ENCODE measurements at places on chromosomes 5 and 9.

DNA sequence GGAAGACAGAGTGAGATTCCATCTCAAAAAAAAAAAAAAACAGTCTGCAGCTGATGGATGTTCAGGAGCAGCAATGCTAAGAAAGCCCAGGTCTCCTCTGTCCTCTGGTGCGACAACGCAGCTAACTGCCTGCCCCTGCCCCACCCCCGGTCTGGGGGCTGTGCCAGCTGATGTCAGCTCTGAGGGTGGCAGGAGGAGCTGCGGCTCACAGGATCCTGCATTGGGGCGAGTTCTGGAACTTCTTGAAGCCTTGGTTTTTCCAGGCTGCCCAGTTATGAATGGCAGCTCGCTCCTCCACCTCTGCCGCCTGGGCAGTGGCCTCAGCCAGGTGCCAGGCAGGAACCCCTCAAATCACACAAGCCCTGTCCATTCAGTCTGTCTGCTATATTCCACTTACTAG lies 113.5 kb downstream of the ROR2 start:
- H3K4me3 ChIP-seq = no peak overlapping the region
- peaks cover 8% of the 10 kb centered on the region for H3K27me3 ChIP-seq
- no peak overlapping the region for H3K27ac ChIP-seq
- peaks cover 9% of the 10 kb centered on the region for H3K4me1 ChIP-seq

DNA sequence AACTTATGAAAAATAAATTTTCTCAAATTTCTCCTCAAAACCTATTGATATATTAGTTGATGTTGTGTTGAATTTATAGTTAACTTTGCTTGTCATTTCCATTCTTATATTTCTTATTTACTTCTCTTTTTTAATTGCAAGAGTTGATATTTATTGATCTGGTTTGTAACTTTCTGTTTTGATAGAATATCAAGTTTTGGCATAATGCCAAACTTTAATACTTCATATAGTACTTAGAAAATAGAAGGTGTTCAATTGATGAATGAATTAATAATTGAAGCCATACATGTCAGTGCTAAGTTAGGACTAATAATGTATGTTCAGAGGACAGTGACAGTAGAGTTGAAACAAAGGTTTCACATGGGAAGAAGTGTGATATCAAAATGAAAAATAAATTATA lies 27.9 kb downstream of the ERCC6L2 start:
- H3K4me1 ChIP-seq = no peaks in the 10 kb centered on the region
- H3K27ac ChIP-seq = no peak overlapping the region
- no peak for DNase-seq

DNA sequence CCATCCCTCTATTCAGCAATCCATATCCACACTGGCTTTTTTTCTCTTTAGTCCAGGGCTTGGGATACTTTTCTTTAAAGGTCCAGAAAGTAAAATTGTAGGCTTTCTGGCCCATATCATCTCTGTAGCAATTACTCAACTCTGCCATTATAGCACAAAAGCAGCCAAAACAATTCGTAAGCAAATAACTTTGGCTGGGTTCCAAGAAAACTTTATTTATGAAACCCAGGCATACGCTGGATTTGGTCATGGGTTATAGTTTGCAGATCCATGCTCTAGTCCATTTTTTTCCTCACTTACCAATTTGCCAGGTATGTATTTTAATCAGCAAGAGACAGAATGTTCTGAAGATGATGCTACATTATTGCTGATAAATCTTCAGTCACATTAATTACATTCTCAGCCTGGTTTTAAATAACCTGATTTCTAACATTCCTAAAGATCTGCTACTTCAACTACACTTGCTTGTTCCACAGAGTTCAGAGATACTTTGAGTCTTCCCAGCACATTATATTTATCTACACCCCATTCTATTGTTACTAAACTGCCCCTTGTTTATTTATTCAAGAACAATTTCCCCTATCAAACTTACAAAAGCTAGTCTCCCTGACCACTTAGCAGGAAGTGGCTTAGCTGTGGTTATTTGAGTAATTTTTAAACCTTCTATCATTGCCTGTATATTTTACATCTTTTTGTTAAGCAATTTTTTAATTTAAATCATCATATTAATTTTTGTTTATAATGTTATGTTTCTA lies 161.0 kb downstream of the ISL1 start:
- DNase-seq = no peak
- no peaks in the 10 kb centered on the region for H3K36me3 ChIP-seq
- no peaks in the 10 kb centered on the region for H3K27me3 ChIP-seq
- H3K4me3 ChIP-seq = no peak overlapping the region

DNA sequence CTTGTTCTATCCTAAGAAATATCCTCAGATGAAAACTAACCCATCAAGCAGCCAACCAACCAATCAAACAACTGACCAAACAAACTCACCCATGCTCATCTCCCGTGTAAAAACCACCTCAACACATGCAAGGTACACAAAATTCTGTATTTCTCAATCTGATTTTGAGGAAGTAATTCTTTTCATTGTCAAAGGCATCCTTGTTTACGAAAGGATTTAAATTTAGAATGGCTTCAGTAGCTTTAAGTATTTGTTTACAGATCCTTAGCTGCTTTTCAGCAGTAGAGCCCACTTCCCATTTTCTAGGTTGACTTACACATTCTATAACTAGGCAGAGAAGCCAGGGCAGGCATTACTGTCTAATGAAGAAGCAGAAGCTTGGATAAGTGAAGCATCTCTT lies 78.6 kb downstream of the NTRK2 start:
- H3K27ac ChIP-seq = no peak overlapping the region
- H3K4me1 ChIP-seq = peaks cover 7% of the 10 kb centered on the region
- no peaks in the 10 kb centered on the region for H3K36me3 ChIP-seq
- no peak for DNase-seq

GRCh38 chr9:101354765-101355708 lies 29.8 kb downstream of the BAAT start:
- no peaks in the 10 kb centered on the region for H3K4me1 ChIP-seq
- H3K4me3 ChIP-seq = no peak overlapping the region
- H3K36me3 ChIP-seq = no peaks in the 10 kb centered on the region
- H3K27me3 ChIP-seq = peaks cover 4% of the 10 kb centered on the region
- no peak for DNase-seq
- no peak overlapping the region for H3K27ac ChIP-seq

- H3K4me3 ChIP-seq = peak within 1 kb of the TSS; percentile 94
- DNase-seq = no peak
- H3K36me3 ChIP-seq = peaks cover under 1% of the 10 kb centered on the region
- H3K27me3 ChIP-seq = no peaks in the 10 kb centered on the region
- peak within 1 kb of the TSS; percentile 86 for H3K27ac ChIP-seq
These were observed at the start of gene TOR4A for GRCh38 chr9:137277329-137278041. TOR4A (plus strand) TSS chr9:137277726; CDS start chr9:137278690, 964 bp downstream.

DNA sequence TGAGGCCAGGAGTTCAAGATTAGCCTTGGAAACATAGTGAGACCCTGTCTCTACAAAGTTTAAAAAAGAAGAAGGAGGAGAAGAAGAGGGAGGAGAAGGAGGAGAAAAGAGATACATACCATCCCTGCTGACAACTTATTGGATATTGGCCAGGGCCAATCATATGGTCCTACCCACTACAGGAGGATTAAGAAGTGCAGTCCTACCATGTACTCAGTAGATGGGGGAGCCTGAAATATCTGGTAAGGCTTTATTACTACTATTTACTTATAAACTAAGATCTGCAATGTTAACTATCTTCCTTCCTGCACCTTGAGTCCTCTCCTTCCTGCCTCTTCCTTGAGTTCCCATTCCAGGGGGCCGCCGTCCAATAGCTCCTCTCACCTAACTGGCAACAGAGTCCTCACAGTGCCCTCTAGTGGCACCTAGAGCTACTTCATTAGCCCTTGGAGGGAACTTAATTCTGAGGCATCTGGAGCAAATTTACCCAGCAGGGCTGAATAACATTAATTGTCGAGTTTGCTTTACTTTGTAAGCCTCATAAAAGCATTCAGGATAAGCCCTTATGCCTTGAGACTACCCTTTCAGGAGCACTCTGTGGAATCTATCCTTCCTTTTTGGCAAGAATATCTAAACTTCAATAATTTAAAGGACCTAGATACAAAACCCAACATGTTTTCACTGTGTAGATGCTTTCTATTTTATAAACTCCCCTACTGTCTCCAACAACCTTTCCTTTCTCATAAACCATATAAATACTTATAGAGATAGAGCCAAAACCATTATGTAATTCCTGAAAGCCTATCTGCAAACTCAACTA lies 39.1 kb upstream of the RANBP6 start:
- no peaks in the 10 kb centered on the region for H3K36me3 ChIP-seq
- H3K4me1 ChIP-seq = peaks cover 20% of the 10 kb centered on the region
- no peak overlapping the region for H3K27ac ChIP-seq
- H3K27me3 ChIP-seq = no peaks in the 10 kb centered on the region
- peak; percentile 54 for DNase-seq

GRCh38 chr5:15489571-15490235 lies 10.3 kb upstream of the FBXL7 start:
- H3K4me3 ChIP-seq = no peak overlapping the region
- no peak for DNase-seq
- H3K27me3 ChIP-seq = no peaks in the 10 kb centered on the region
- no peak overlapping the region for H3K27ac ChIP-seq
- no peaks in the 10 kb centered on the region for H3K36me3 ChIP-seq

DNA sequence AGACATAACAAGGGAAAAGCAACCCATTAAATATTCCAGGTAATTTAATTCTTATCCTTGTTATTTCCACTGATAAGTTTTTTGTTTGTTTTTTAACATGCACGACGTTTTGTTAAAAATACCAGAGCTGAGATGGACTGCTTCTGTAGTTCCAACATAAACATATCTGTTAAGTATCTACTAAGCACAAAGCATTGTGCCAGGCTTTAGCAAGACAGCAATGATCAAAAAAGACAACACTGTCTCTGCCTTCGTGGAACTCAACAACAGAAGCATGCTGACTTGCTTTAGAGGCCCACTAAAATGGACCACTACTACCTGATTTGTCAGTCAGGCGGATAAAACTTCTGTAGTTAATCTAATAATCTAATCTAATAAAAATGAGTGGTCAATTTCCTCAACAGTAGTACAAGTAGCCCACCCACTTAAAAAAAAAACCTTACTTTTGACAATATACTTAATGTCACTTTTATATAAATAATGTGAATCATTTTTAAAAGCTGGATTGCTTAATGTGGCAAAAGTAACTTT lies 3.1 kb downstream of the RAB14 start:
- H3K4me3 ChIP-seq = peak overlapping the region; percentile 59
- H3K4me1 ChIP-seq = peaks cover 42% of the 10 kb centered on the region
- H3K36me3 ChIP-seq = no peaks in the 10 kb centered on the region
- DNase-seq = no peak
- peak overlapping the region; percentile 41 for H3K27ac ChIP-seq
- no peaks in the 10 kb centered on the region for H3K27me3 ChIP-seq

DNA sequence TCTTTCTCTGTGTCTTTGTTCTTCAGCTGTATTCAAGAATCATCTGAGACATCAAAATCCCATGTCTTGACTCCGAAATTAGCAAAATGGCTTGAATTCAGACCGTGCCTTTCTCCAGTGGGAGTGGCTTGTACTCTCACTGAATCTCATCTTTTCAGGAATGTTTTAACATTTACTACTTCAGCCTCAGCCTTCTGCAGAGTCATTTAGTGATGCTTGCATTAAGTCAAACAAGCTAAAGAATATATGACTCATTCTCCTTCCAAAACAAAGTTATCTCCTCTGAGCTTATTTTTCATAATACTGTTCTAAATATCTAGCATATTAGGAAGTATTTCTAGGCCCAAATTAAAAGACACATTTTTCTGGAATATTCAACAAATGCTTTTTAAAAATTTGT lies 205.3 kb downstream of the CDH10 start:
- no peaks in the 10 kb centered on the region for H3K27me3 ChIP-seq
- no peak for DNase-seq
- no peak overlapping the region for H3K27ac ChIP-seq
- H3K36me3 ChIP-seq = no peaks in the 10 kb centered on the region
- H3K4me3 ChIP-seq = no peak overlapping the region

- peaks cover 22% of the 10 kb centered on the region for H3K4me1 ChIP-seq
- DNase-seq = no peak
- H3K4me3 ChIP-seq = peak overlapping the region; percentile 78
- H3K27ac ChIP-seq = peak overlapping the region; percentile 71
- peaks cover 18% of the 10 kb centered on the region for H3K27me3 ChIP-seq
These were observed 214.3 kb downstream of the C9orf50 start for GRCh38 chr9:129406278-129407225.

DNA sequence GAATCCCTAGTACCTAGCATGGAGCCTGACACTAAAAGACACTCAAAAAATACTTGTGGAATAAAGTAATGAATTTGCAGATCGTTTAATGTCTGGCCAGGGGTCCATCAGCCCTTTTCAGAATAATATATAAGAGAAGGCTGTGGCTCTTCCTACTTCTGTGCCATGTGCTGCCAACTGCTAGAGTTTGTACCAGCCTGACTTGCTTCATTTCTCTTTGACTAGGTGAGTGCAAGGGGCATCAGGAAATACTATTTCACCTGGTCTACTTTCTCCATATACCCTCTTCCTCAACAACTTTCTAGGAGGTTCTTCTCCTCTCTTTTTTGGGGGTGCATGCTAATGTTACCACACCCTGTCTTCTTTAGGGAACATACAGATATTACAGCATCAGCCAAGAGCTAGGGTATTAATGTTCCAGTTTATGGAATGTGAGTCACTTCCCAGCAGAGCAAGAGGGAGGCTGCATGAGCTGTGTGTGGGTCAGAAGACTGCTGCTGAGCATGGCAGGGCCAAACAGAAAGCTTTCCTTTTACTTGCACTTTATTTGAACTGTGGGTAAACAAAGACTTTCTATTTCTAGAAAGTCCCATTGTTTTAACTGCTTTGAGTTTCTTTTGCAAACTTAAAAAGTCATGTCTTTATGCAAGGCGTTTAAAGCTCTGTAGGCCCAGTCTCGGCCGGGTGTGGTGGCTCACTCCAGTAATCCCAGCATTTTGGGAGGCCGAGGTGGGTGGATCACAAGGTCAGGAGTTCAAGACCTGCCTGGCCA lies 158.9 kb downstream of the ADAMTSL1 start:
- no peaks in the 10 kb centered on the region for H3K4me1 ChIP-seq
- H3K4me3 ChIP-seq = no peak overlapping the region
- no peak for DNase-seq
- no peaks in the 10 kb centered on the region for H3K27me3 ChIP-seq
- H3K36me3 ChIP-seq = no peaks in the 10 kb centered on the region

DNA sequence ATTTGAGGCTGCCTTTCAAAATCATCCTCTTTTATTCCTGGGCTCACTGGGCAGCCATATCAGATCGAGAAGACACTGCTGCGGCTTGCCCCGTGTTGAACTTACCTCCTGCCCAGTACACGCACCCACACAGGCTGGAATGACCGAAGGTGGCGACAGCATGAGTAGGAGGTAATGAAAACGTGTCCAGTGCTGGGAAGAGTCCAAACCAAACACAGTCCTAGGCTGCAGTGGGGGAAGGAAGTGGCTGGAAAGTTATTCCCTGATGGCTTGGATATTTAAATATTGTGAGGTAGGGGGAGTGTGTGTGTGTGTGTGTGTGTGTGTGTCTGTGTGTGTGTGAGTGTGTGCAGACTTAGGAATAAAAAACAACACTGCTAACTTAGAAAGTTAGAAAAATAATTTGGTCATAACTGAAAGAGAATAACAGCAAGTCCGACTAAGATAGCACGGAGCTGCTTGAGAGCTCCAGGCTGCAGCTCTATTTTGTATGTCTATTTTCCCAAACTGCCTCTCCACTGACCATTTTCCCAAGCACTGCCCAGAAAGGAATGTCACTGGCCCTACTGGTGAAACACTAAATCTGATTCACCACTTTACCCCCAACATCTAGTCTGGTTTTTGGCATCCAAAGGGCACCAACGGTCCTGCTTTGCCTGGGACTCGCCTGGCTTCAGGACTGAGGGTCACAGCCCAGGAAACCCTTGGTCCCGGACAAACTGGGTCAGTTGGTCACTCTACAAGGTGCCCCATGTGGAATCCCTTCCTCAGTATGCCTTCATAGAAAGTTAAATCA lies 41.2 kb downstream of the ANKH start:
- peaks cover 9% of the 10 kb centered on the region for H3K4me1 ChIP-seq
- no peaks in the 10 kb centered on the region for H3K27me3 ChIP-seq
- no peak overlapping the region for H3K4me3 ChIP-seq
- DNase-seq = no peak
- no peak overlapping the region for H3K27ac ChIP-seq
